Immature natural killer cell (primary cell): ENCODE measurements at places on chromosomes 12 and 14.

DNA sequence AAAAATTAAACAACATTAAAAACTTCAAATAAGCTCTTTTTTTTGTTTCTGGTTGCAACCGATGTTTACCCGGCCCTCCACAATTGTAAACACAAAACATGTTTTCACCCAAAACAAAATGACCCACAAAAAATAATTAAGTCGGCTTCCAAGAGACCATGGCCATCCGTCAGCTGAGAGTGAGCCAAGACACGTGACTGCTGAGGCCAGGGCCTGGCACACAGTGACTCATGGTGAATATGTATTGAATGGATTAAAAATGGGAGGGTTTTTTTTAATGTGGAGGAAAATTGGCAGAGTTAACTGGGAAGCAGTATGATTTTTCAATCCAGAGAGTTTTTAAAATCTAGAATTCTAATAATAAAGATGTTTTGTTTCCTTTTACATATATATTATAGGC, 13.8 kb upstream of the CPNE8 start:
- H3K27me3 ChIP-seq, result no peaks in the 10 kb centered on the region
- DNase-seq, result no peak
- no peaks in the 10 kb centered on the region for H3K36me3 ChIP-seq

DNA sequence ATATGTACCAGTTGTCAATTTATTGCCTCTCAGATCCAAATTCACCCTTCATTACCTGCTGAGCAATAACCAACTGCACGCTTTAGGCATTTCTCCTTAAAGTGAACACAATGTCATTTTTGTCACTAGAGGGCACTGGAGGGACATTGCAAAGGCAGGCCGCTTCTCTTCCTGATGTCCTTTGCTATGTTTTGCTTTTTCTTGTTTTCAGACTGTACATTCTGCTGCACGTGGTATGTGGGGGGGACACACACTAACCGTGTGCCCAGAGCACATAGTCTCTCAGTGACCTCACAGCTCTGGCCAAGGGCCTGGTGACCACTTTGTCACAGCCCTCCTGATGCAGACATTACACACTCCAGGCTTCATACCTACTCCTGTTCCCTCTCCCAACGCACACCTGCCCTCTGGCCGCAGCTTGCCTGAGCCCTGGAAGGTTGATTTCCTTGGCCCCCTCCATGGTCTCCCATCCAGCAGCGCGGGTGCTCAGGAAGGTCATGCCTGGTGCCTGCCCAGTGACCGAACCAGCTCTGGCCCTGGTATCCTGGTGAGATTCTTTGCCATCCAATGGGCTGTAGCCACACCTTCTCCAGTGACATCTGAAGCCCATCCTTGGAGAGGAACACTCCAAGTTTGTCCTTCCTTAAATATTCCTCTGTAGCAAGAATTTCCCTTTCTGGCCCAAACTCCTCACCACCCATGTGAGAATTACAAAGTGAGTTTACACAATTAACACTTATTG, 39.9 kb downstream of the MYO1H start:
- DNase-seq, result no peak
- H3K27me3 ChIP-seq, result peaks cover 3% of the 10 kb centered on the region
- H3K27ac ChIP-seq, result no peak overlapping the region
- peaks cover 1% of the 10 kb centered on the region for H3K4me1 ChIP-seq
- H3K4me3 ChIP-seq, result no peak overlapping the region

DNA sequence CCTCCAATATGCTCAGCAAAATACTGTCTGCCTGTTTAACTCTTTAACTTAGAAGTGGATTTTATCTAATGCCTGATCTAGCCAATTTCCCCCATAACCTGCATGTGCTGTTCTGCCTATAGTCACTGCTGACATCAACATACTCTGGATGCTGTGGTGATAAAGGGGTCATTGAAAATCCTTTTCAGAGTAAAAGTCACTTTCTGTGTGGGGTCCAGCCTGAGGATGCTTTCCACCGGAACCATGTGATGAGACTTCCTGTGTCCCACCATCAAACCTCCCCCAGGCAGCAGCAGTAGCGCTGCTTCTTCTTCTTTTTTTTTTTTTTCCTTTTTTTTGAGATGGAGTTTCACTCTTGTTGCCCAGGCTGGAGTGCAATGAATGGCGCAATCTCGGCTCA, 607.0 kb downstream of the BCL11B start:
- no peak overlapping the region for H3K27ac ChIP-seq
- H3K4me3 ChIP-seq, result no peak overlapping the region
- no peaks in the 10 kb centered on the region for H3K4me1 ChIP-seq
- DNase-seq, result no peak
- no peaks in the 10 kb centered on the region for H3K27me3 ChIP-seq

DNA sequence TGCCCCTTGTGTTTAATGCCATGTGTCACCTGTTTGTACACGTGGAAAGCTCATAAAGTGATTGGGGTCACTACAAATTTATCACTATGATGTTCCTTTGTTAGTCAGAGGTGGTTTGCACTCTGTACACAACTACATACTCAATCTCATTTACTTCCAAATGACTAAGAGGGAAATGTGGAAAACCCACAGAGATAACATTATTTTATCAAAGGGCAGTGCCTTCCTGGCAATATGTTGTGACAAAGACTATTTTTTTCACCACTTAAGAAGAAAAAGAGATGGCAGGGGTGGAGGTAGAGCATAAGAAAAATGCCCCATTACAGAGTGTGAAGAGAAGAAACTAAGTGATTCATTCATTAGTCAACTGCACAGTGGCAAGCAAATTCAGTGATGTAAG, 1064.1 kb upstream of the FLRT2 start:
- no peak for DNase-seq
- H3K4me3 ChIP-seq, result no peak overlapping the region
- no peaks in the 10 kb centered on the region for H3K36me3 ChIP-seq
- H3K27me3 ChIP-seq, result no peaks in the 10 kb centered on the region

DNA sequence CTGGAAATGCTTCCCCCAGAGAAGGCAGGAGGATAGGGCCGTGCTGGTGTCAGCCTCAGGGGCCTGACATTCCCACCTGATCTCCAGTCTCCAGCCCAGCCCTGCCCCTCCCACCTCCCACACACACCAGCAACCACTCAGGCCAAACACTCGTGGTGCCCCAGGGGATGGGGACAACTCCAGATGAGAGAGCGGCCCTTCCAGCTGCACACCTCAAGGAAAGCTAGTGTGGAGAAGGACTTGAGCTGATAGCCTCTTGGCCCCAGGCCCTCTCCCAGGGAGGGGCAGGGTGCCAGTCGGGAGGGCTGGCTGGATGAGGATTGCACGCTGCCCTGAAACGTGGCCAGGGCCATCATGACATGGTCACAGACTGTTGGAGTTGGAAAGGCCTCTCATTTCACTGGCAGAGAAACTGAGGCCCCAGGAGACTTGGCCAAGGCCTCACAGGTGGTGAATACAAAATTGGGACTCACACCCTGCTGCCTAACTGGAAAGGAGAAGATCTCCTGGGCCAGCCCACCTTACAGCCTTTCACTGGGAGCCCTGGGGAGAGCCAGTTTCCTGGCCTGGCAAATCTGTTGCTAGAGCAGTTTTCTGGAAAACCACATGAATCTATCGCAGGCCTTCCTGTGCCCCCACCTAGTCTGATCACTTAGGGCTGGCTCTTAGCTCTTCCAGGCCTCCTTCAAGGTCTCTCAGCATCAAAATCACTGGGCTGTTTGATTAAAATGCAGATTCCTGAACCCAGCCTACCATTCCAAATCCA, 52.1 kb downstream of the IRF2BPL start:
- no peak for DNase-seq
- no peaks in the 10 kb centered on the region for H3K36me3 ChIP-seq
- H3K27ac ChIP-seq, result no peak overlapping the region
- peaks cover 3% of the 10 kb centered on the region for H3K27me3 ChIP-seq

DNA sequence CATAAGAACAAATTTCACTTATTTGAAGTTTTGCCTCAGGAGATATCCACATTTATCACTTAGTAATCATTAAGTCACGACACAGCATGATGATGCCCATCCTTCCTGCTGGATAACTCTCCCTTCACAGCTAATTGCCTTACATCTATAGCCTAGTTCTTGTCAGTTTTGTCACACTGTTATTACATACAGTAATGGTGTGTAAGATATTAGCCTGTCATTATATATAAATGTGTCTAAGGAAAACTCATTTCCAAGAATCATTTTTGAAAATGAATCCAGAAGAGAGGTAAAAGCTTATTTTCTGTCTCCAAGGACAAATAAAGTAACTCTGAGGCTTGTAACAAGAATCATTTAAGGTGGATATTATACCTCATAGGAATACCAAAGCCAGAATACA, 193.2 kb upstream of the ARID2 start:
- no peak overlapping the region for H3K27ac ChIP-seq
- H3K27me3 ChIP-seq, result no peaks in the 10 kb centered on the region
- DNase-seq, result no peak
- H3K36me3 ChIP-seq, result no peaks in the 10 kb centered on the region
- no peak overlapping the region for H3K4me3 ChIP-seq
- no peaks in the 10 kb centered on the region for H3K4me1 ChIP-seq

DNA sequence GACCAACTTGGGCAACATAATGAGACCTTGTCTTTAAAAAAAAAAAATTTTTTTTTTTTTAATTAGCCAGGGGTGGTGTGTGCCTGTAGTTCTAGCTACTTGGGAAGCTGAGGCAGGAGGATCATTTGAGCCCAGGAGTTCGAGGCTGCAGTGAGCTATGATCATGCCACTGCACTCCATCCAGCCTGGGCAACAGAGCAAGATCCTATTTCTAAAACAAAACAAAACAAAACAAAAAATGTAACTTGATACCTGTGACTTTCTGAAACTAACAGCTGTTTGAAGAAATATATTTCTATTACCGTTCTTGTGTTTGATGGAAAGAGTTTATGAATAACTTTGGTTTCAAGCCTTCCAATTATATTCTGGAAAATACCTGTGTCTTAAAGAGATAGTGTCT, 1.7 kb upstream of the ACACB start:
- no peak overlapping the region for H3K27ac ChIP-seq

GRCh38 chr14:101250336-101250947, 310.9 kb upstream of the DIO3 start:
- H3K36me3 ChIP-seq, result no peaks in the 10 kb centered on the region
- H3K4me1 ChIP-seq, result peaks cover 14% of the 10 kb centered on the region
- peaks cover 5% of the 10 kb centered on the region for H3K27me3 ChIP-seq
- H3K4me3 ChIP-seq, result no peak overlapping the region

DNA sequence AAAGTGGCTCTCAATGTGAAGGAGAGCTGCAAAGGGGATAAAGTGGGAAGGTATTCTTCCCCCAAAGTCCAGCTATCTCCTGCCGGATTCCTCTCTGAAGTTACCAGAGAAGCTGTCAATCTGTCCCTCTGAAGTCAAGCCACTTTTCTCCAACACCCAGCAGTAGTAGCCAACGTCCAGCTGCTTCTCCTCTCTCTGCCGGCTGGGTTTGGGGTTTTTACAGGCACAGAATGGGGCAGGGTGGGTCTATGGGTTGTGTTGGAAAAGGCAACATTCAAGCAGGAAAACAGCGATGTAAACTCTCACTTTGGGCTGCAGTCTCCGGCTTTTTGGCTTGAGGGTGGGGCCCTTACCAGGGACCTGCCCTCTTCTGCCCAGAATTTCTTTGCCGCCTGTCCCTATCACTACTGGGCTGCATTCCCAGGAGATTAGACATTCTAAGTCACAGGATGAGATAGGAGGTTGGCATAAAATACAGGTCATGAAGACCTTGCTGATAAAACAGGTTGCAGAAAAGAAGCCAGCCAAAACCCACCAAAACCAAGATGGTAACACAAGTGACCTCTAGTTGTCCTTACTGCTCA, 16.3 kb downstream of the CAPZA3 start:
- H3K4me1 ChIP-seq, result no peaks in the 10 kb centered on the region
- H3K36me3 ChIP-seq, result no peaks in the 10 kb centered on the region
- DNase-seq, result no peak
- H3K4me3 ChIP-seq, result no peak overlapping the region

- H3K36me3 ChIP-seq, result no peaks in the 10 kb centered on the region
- H3K27ac ChIP-seq, result no peak overlapping the region
- peaks cover 1% of the 10 kb centered on the region for H3K27me3 ChIP-seq
- no peak for DNase-seq
- H3K4me3 ChIP-seq, result no peak overlapping the region
- H3K4me1 ChIP-seq, result peaks cover 8% of the 10 kb centered on the region
These were observed 98.6 kb downstream of the PELI2 start for GRCh38 chr14:56216626-56217379.

GRCh38 chr14:28493516-28493915, 273.1 kb upstream of the FOXG1 start:
- no peaks in the 10 kb centered on the region for H3K27me3 ChIP-seq
- H3K4me3 ChIP-seq, result no peak overlapping the region
- no peaks in the 10 kb centered on the region for H3K36me3 ChIP-seq
- H3K4me1 ChIP-seq, result no peaks in the 10 kb centered on the region
- no peak overlapping the region for H3K27ac ChIP-seq

DNA sequence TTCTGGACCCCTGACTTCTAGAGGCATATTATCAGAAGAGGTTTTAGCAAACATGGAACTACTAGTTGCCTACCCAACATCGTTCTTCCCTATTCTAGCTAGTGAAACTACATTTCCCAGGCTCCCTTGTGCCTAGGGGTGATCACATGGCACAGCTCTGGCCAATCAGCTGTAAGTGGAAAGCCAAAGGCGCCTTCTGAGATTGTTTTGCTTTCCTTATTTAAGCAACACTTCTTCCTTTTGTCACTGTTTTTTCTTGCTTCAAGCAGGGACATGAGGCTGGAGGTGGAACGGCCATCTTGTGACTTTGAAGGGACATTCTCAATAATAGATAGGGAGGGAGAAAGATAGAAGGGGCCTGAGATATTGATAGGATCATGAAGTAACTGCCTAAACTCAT, 136.7 kb downstream of the ZNF664 start:
- no peaks in the 10 kb centered on the region for H3K4me1 ChIP-seq
- peaks cover 5% of the 10 kb centered on the region for H3K27me3 ChIP-seq
- no peak overlapping the region for H3K27ac ChIP-seq
- DNase-seq, result no peak
- no peak overlapping the region for H3K4me3 ChIP-seq

DNA sequence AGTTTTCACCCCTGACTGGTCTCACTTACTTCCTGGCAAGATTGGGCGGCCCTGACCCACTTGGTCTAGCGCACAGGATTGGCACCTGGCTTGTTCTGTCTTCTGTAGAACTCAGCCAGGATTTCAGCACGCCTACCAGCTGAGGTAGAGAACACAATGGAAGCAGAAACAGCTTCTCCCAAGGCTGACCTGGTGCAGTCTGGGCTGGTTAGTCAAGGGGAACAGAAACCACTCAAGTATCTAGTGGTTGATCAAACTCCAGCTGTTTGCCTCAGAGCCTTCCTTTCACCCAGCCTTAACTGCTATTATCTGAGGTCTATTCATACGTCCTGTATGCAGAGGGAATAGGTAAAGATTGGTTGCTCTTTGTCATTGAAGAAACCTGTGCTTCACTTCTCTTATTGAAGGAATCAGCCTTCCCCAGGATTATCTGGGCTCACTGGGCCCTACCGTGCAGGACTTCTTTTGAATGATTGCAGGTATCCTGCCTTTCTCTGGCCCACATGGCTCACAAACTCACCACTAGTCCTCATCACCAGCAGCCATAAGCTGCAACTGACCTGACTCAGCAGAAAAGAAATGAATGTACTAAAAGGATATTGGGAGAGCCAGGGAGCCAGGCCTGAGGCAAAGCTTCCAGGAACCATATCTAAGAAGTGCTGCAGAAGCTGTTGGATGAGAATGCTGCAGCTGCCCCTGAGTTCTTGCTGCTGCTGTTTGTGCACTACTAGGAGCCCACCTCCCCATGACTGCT, 2.5 kb upstream of the PLEKHD1 start:
- peaks cover 4% of the 10 kb centered on the region for H3K36me3 ChIP-seq
- H3K4me3 ChIP-seq, result no peak overlapping the region
- no peaks in the 10 kb centered on the region for H3K4me1 ChIP-seq
- H3K27ac ChIP-seq, result no peak overlapping the region
- DNase-seq, result no peak
